ENCODE measurements at places on chromosomes 2 and 18.

- H3K27ac ChIP-seq = no peak overlapping the region
- no peaks in the 10 kb centered on the region for H3K4me1 ChIP-seq
- no peak for DNase-seq
- H3K4me3 ChIP-seq = no peak overlapping the region
- no peaks in the 10 kb centered on the region for H3K36me3 ChIP-seq
Observed at GRCh38 chr2:200534572-200534971, 8.6 kb downstream of the SGO2 start.

DNA sequence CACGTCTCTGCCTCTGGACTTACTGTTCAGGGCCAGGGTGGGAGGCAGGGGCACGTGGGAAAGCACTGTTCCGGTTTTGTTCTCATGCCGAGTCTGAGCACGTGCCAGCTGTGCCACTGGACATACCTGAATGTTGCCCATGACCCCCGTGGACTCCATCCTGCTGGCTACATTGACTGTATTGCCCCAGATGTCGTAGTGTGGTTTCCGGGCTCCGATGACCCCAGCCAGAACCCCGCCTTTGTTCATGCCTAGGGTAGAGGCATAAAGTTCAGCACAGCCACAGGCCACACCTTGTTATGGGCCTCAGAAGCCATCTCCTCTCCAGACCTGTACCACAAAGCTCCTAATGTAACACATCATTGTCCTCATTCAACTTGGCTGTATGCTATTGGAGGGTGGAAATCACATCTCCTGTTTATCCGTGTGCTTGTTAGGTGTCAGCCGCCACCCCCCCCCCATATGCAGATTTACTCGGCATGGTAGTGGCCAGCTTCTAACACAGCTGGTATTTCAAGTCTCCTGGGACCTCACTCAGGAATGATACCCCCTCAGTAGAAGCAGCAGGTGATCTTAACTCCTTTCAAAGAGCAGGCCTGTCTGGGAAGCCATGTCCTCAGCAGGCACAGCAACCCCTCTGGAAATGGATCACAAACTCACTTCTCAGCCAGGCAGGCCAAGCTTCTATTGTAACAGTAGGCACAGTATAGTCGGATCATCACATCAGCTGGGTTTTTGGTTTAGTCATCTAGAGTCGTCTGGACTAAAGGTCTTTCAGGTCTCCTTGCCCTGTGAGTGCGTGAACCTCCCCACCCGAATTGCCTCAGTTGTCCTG is 27.6 kb downstream of the CENPO start:
- no peak for DNase-seq
- no peaks in the 10 kb centered on the region for H3K27me3 ChIP-seq
- H3K4me3 ChIP-seq = no peak overlapping the region
- peaks cover 3% of the 10 kb centered on the region for H3K36me3 ChIP-seq

- DNase-seq = no peak
- no peaks in the 10 kb centered on the region for H3K4me1 ChIP-seq
- no peak overlapping the region for H3K4me3 ChIP-seq
- no peak overlapping the region for H3K27ac ChIP-seq
- H3K27me3 ChIP-seq = no peaks in the 10 kb centered on the region
Observed at GRCh38 chr2:72118951-72119350, 28.7 kb downstream of the CYP26B1 start.

GRCh38 chr2:33366473-33366872 is 110.0 kb upstream of the RASGRP3 start:
- H3K4me1 ChIP-seq = no peaks in the 10 kb centered on the region
- no peak overlapping the region for H3K4me3 ChIP-seq
- no peak for DNase-seq
- H3K27ac ChIP-seq = no peak overlapping the region
- H3K36me3 ChIP-seq = no peaks in the 10 kb centered on the region

DNA sequence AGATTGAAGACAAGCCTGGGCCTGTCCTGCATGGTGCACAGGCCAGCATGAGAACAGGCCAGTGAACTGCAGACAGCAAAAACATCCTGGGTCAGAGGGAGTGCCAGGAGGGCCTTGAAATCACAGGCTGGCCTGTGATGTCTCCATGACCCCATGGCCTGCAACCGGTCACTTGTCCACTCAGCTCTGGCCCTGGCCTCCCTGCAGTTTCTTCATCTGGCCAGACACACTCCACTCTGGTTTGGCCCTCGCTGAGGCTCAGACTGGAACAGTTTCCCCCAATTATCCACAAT is 12.6 kb downstream of the CYRIA start:
- DNase-seq = no peak
- peak overlapping the region; percentile 79 for H3K27ac ChIP-seq
- no peak overlapping the region for H3K4me3 ChIP-seq
- no peaks in the 10 kb centered on the region for H3K36me3 ChIP-seq
- H3K27me3 ChIP-seq = no peaks in the 10 kb centered on the region

GRCh38 chr2:240296104-240296406 is 139.4 kb upstream of the GPC1 start:
- H3K4me3 ChIP-seq = no peak overlapping the region
- H3K36me3 ChIP-seq = no peaks in the 10 kb centered on the region
- H3K4me1 ChIP-seq = no peaks in the 10 kb centered on the region
- no peak overlapping the region for H3K27ac ChIP-seq

GRCh38 chr2:189370719-189371118 is 70.6 kb upstream of the WDR75 start:
- DNase-seq = no peak
- H3K4me3 ChIP-seq = no peak overlapping the region
- no peaks in the 10 kb centered on the region for H3K4me1 ChIP-seq
- H3K27me3 ChIP-seq = no peaks in the 10 kb centered on the region
- no peaks in the 10 kb centered on the region for H3K36me3 ChIP-seq
- no peak overlapping the region for H3K27ac ChIP-seq

- H3K36me3 ChIP-seq = no peaks in the 10 kb centered on the region
- peak overlapping the region; percentile 48 for H3K27ac ChIP-seq
- H3K27me3 ChIP-seq = no peaks in the 10 kb centered on the region
- H3K4me1 ChIP-seq = no peaks in the 10 kb centered on the region
- DNase-seq = no peak
Observed at GRCh38 chr18:11247381-11247970, 98.1 kb upstream of the PIEZO2 start.

- no peak overlapping the region for H3K4me3 ChIP-seq
- no peak overlapping the region for H3K27ac ChIP-seq
- no peaks in the 10 kb centered on the region for H3K4me1 ChIP-seq
- no peaks in the 10 kb centered on the region for H3K27me3 ChIP-seq
Observed at GRCh38 chr2:215619022-215619958, 183.4 kb upstream of the FN1 start.
